Pancreas (tissue), 10 donors: ENCODE measurements at places on chromosomes 7 and 10. TPM values are rescaled to one million over a fixed set of nuclear protein-coding genes. Genes with fewer than 3 reads are reported as not detected.

GRCh38 chr10:18723801-18724200 is 64.6 kb downstream of the ARL5B start:
- H3K4me1 ChIP-seq = no peaks in the 10 kb centered on the region
- no peaks in the 10 kb centered on the region for H3K27me3 ChIP-seq
- H3K4me3 ChIP-seq = no peak overlapping the region
- no peak for DNase-seq
- H3K27ac ChIP-seq = no peak overlapping the region
- no peaks in the 10 kb centered on the region for H3K36me3 ChIP-seq

Gene JCAD
- total RNA-seq = 48.2 TPM

Gene RADIL
- total RNA-seq = 10.0 TPM

Gene BLOC1S2
- total RNA-seq = 14.2 TPM

- no peaks in the 10 kb centered on the region for H3K4me1 ChIP-seq
- H3K36me3 ChIP-seq = no peaks in the 10 kb centered on the region
- no peak for DNase-seq
- no peak overlapping the region for H3K27ac ChIP-seq
These were observed 52.4 kb downstream of the NPTX2 start for GRCh38 chr7:98669329-98670000.

DNA sequence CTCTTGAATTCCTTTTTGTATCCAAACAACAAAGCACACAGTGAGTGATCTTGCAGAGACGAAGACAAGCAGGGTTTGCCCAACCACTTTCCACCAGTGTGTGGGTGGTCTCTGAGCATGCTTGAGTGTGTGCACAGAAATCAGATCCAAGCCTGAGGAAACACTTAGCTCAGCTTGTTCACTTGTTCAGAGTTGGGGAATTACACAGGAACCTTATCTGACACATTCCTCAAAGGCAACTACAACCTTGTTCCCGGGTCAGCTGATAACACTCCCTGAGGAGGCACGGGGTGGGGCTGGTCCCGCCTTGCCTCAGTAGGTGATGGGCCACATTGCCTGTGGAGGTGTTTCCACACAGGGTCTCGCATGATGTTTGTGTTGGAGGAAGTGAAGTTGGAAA is 216.9 kb downstream of the DYNC1I1 start:
- peaks cover 4% of the 10 kb centered on the region for H3K27me3 ChIP-seq
- H3K27ac ChIP-seq = no peak overlapping the region
- DNase-seq = no peak
- H3K4me3 ChIP-seq = no peak overlapping the region
- H3K36me3 ChIP-seq = no peaks in the 10 kb centered on the region

GRCh38 chr10:12107781-12108180 is 21.7 kb upstream of the SEC61A2 start:
- H3K27me3 ChIP-seq = no peaks in the 10 kb centered on the region
- no peak overlapping the region for H3K27ac ChIP-seq
- no peak overlapping the region for H3K4me3 ChIP-seq
- peaks cover 18% of the 10 kb centered on the region for H3K36me3 ChIP-seq

GRCh38 chr7:130894146-130894908 is 160.3 kb upstream of the KLF14 start:
- H3K27ac ChIP-seq = peak overlapping the region; percentile 50
- no peaks in the 10 kb centered on the region for H3K27me3 ChIP-seq
- H3K4me3 ChIP-seq = no peak overlapping the region
- H3K4me1 ChIP-seq = peaks cover 15% of the 10 kb centered on the region
- H3K36me3 ChIP-seq = no peaks in the 10 kb centered on the region

DNA sequence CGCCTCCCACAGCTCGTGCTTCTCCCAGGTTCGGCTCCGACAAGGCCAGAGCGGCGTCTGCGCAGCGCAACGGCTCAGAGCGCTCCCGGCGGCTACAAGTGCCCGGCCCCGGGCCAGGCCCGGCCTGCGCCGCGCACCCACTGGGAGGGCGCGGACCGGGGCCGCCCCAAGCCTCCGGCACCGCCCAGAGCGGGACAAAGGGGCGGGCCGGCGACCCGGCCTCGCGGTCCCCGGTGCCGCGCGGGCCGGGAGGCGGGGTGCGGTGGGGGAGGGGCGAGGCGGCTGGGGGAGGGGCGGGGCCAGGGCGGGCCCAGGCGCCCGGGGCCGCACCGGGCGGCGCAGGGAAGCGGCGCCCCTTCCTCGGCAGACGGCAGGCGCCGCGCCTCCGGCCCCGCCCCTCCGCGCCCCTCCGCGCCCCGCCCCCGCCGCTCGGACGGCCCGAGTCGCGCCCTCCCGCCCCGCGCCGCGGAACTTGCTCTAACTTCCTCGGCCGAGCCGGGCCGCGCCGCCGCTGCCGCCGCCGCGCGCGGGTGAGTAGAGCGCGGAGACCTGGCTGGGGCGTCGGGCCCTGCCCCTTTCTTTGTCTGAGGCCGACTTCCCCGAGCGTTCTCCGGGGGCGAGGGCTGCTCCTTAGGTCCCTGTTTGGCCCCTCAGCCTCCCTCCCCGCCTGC is at the start of gene TSPAN14:
Gene TSPAN14 (plus strand): TSS at position 469 of the 671 bp plus-strand sequence. CDS start 34,924 bp downstream, outside the sequence.
- peak within 1 kb of the TSS; percentile 84 for H3K4me3 ChIP-seq
- peaks cover 8% of the 10 kb centered on the region for H3K4me1 ChIP-seq
- H3K27me3 ChIP-seq = no peaks in the 10 kb centered on the region
- H3K36me3 ChIP-seq = no peaks in the 10 kb centered on the region
- H3K27ac ChIP-seq = peak within 1 kb of the TSS; percentile 92

GRCh38 chr10:91493313-91493712 is 83.2 kb downstream of the HECTD2 start:
- H3K27me3 ChIP-seq = no peaks in the 10 kb centered on the region
- H3K4me1 ChIP-seq = no peaks in the 10 kb centered on the region
- no peak overlapping the region for H3K27ac ChIP-seq
- H3K36me3 ChIP-seq = no peaks in the 10 kb centered on the region
- no peak for DNase-seq

GRCh38 chr10:62136931-62137330 is 131.7 kb downstream of the RTKN2 start:
- H3K27me3 ChIP-seq = no peaks in the 10 kb centered on the region
- H3K36me3 ChIP-seq = no peaks in the 10 kb centered on the region
- H3K27ac ChIP-seq = no peak overlapping the region
- no peak for DNase-seq
- H3K4me3 ChIP-seq = no peak overlapping the region
- H3K4me1 ChIP-seq = no peaks in the 10 kb centered on the region

Gene CASTOR2
- total RNA-seq = 13.1 TPM

Gene HMX2
- total RNA-seq = 0.14 TPM

DNA sequence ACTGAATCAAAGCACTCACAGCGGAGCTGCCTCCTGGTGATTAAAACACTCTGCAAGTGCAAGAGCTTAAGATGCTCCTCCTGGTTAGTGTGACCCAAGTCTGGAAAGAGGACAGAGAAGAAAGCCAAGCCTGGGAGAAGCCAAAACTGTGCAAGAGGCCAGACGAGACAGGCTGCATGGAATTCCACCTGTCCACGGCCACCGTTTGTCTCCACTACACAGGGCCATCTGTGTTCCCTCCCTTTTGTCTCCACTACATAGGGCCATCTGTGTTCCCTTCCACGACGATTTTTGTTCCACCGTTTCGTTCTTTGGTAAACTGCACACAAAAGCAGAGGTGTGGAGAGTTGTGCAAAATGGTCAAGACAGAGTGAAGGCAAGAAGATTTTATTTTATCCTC is 233.0 kb downstream of the DIP2C start:
- no peak overlapping the region for H3K4me3 ChIP-seq
- DNase-seq = no peak
- no peak overlapping the region for H3K27ac ChIP-seq

DNA sequence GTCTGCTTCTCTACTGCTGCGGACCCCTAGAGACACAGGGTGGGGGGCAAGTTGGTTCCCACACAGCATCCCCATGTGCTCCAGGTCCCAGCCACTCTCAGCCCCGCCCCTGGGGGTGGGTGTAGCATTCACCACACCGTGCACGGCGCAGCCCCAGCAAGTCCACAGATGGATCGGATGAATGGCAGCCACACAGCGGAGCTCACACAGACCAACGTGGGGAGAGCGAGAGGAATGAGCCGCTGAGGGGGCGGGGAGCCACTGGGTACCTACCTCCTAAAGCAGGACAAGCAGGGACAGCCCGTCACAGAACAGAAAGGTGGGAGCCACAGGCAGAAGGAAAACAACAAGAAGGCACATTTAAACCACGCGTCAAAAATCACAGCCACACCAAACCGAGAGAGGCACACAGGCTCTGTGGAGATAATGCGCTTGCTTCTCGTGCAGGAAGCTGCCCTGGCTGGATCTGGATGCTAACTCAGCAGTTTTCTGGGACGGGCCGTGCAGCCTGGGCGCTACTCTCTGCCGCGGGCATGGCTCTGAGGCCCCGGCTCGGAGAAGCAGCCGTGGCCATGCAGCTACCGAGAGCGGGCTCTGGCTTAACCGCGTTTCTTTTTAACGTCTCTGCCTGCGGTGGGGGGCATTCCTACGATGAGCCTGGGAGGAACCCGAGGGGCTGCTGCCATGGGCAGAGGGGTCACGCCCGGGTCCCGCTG is 102.5 kb downstream of the CYTH3 start:
- H3K27ac ChIP-seq = no peak overlapping the region
- no peak overlapping the region for H3K4me3 ChIP-seq
- DNase-seq = no peak
- no peaks in the 10 kb centered on the region for H3K27me3 ChIP-seq

Gene PNLIPRP2
- 1,889 TPM for total RNA-seq

GRCh38 chr7:74025146-74025545 is 2.8 kb upstream of the ELN start:
- H3K27ac ChIP-seq = no peak overlapping the region
- no peak overlapping the region for H3K4me3 ChIP-seq
- peaks cover 5% of the 10 kb centered on the region for H3K4me1 ChIP-seq
- no peaks in the 10 kb centered on the region for H3K27me3 ChIP-seq
- no peaks in the 10 kb centered on the region for H3K36me3 ChIP-seq
- no peak for DNase-seq

GRCh38 chr7:129778770-129779601 is 167.5 kb downstream of the NRF1 start:
- peak overlapping the region; percentile 72 for H3K27ac ChIP-seq
- peak; percentile 29 for DNase-seq
- H3K4me3 ChIP-seq = peak overlapping the region; percentile 75
- peaks cover 10% of the 10 kb centered on the region for H3K4me1 ChIP-seq
- no peaks in the 10 kb centered on the region for H3K27me3 ChIP-seq

GRCh38 chr7:134083766-134084487 is 43.2 kb upstream of the LRGUK start:
- no peak overlapping the region for H3K4me3 ChIP-seq
- H3K27ac ChIP-seq = no peak overlapping the region
- no peaks in the 10 kb centered on the region for H3K36me3 ChIP-seq
- no peaks in the 10 kb centered on the region for H3K27me3 ChIP-seq

GRCh38 chr7:80236681-80237080 is 102.0 kb downstream of the GNAI1 start:
- no peak overlapping the region for H3K27ac ChIP-seq
- H3K36me3 ChIP-seq = no peaks in the 10 kb centered on the region
- H3K27me3 ChIP-seq = no peaks in the 10 kb centered on the region
- H3K4me1 ChIP-seq = no peaks in the 10 kb centered on the region
- no peak for DNase-seq

- H3K27ac ChIP-seq = no peak overlapping the region
- no peak for DNase-seq
- H3K4me3 ChIP-seq = no peak overlapping the region
- H3K36me3 ChIP-seq = no peaks in the 10 kb centered on the region
These were observed 10.5 kb downstream of the UBTD1 start for GRCh38 chr10:97509120-97509680.

DNA sequence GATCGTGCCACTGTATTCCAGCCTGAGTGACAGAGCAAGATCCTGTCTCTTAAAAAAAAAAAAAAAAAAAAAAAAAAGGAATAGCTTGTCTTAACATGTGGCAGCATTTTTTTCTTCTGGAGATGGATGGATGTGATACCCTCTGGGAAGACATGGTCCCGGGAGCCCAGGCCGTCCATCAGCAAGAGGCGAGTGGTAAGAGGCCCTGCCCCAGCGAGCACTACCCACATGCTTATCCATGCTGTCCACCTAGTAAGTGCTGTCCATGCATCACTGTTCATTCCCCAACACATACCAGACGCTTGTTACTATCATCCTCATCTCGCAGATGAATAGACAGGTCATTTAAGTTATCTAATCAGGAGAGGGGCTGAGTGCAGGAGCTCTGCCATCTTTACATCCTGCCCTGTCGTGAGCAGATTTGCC is 12.9 kb downstream of the ATP6V1F start:
- no peaks in the 10 kb centered on the region for H3K4me1 ChIP-seq
- no peak overlapping the region for H3K4me3 ChIP-seq
- peak; percentile 4 for DNase-seq
- no peaks in the 10 kb centered on the region for H3K36me3 ChIP-seq
- no peak overlapping the region for H3K27ac ChIP-seq

DNA sequence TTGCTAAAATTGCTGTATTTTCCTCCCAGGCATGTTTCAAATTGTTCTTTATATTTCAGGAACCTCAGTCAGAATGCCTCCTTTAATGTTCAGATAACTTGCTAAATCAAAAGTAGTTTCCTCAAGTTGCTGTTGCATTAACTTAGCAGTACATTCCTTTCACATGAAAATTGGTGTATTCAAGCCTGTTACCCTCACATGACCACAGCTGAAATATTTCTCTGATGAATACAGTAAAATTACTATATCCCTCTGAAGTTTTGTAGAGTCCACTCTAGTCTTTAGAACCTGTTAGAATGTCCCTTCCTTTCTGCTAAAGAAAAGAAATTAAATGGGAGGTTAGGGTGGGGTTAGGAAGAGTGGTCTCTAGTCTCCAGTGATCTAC is 24.5 kb upstream of the C1GALT1 start:
- H3K27ac ChIP-seq = no peak overlapping the region
- H3K4me3 ChIP-seq = no peak overlapping the region
- H3K36me3 ChIP-seq = no peaks in the 10 kb centered on the region
- DNase-seq = no peak
- H3K4me1 ChIP-seq = no peaks in the 10 kb centered on the region

- H3K36me3 ChIP-seq = no peaks in the 10 kb centered on the region
- no peak overlapping the region for H3K4me3 ChIP-seq
- H3K4me1 ChIP-seq = no peaks in the 10 kb centered on the region
- no peak for DNase-seq
- H3K27ac ChIP-seq = no peak overlapping the region
These were observed 23.7 kb downstream of the UMAD1 start for GRCh38 chr7:7664291-7664690.

GRCh38 chr7:45581271-45581780 is 7.2 kb downstream of the ADCY1 start:
- no peak overlapping the region for H3K4me3 ChIP-seq
- no peaks in the 10 kb centered on the region for H3K36me3 ChIP-seq
- DNase-seq = no peak
- H3K27ac ChIP-seq = no peak overlapping the region
- no peaks in the 10 kb centered on the region for H3K27me3 ChIP-seq
- H3K4me1 ChIP-seq = no peaks in the 10 kb centered on the region

Gene AUTS2
- 10.0 TPM for total RNA-seq
